ENCODE measurements at places on chromosomes 13 and 19.
A peak's percentile ranks its signal among the peaks of the same experiment; 100 is the strongest.

- no peak for DNase-seq
Observed at GRCh38 chr13:77740097-77740735, 42.7 kb downstream of the SLAIN1 start.

- no peak for DNase-seq
Observed at GRCh38 chr13:106276876-106277275, 258.6 kb downstream of the EFNB2 start.

GRCh38 chr13:51180853-51181511 lies 41.2 kb upstream of the FAM124A start:
- no peak for DNase-seq

- DNase-seq, result peak; percentile 40
Observed at GRCh38 chr19:43504426-43505185, at the start of gene PHLDB3. PHLDB3 (minus strand) TSS chr19:43504746; CDS start chr19:43504118, 628 bp downstream.

GRCh38 chr19:11457115-11457514 lies 21.7 kb downstream of the PRKCSH start:
- DNase-seq, result no peak

DNA sequence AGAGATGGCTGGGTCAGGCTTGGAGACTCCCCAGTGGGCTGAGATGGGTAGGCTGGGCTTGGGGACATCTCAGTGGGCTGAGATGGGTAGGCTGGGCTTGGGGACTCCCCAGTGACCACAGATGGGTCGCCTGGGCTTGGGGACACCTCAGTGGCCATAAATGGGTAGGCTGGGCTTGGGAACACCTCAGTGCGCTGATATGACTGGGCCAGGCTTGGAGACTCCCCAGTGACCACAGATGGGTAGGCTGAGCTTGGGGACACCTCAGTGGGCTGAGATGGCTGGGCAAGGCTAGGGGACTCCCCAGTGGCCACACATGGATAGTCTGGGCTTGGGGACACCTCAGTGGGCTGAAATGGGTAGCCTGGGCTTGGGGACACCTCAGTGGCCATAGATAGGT lies 12.8 kb downstream of the IQCN start:
- DNase-seq, result no peak

DNA sequence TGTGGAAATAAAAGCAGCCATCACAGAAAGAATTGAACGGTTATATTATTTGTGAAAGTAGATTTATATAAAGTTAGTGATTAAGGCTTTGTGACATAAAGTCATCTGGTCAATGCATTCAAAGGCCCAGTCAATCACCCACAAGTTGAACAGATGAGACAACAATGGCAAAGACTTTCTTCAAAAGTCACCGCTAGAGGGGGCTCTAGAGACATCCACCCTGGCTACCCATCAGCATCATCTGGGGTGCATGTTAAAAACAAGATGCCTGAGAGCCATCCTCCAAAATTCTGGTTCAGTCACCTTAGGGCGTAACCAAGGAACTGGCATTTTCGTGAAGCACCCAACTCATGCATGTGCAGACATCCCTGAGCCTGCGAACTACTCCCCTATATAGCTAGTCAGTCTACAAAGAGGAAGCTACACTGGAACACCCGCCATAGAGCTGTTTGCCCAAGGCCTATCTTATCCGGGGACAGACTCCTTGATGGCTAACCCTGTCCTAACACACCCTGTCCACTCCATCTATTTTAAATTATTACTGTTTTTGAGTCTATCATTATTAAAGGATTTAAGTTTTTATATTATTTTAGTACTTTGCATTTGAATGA lies 970.5 kb downstream of the UQCRFS1 start:
- no peak for DNase-seq

DNA sequence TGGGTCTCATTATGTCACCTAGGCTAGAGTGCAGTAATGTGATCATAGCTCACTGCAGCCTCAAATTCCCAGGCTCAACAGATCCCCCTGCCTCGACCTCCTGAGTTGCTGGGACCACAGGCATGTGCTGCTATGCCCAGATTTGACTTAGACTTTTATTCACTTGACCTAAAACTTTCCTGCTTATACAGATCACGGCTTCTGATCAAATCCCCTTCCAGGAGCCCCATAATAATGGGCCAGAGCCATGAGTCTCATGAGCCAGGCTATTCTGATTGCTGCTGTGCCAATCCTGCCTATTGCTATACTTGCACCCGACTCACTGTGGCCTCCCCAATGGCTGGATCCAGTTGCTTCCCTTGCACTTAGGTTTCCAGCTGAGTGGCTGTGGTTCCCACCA lies 42.0 kb downstream of the C1QTNF9 start:
- DNase-seq, result no peak

- DNase-seq, result no peak
Observed at GRCh38 chr13:110331362-110331761, 24.3 kb downstream of the COL4A2 start.

DNA sequence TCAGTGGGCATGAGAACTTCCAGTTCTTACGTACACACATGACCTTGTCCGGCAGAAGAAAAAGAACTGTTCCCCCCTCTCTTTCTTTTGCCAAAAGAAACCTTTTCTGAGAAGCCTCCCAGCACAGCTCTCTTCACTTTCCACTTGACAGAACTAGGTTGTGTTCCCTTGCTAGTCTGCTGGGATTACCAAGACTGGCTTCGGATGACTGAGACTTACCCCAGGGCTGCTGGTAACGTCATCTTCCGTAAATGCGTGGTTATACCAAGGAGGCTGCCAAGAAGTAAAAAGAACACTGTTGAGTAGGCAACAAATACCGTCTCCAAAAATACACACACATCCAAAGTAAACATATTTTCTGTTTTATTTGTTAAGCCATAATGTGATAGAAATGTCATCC lies 908.2 kb downstream of the EFNB2 start:
- no peak for DNase-seq

DNA sequence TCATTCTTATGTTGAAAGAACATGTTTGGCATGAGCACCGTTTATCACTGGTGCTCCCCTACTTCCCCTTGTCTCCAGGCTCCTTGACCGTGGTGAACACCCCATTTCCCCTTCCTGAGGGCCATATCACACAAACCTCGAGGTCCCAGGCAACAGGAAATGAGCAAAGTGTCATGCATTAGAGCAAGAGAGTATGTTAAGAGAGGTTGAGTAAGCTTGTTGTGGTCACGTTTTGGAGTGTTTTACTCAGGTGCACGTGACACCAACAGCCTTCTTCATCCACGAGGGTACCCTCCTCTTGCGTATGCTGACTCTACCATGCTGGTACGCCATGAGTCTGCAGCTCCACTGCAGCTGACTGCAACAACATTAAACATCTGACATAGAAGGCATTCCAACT lies 482.2 kb upstream of the NBEA start:
- DNase-seq, result no peak

DNA sequence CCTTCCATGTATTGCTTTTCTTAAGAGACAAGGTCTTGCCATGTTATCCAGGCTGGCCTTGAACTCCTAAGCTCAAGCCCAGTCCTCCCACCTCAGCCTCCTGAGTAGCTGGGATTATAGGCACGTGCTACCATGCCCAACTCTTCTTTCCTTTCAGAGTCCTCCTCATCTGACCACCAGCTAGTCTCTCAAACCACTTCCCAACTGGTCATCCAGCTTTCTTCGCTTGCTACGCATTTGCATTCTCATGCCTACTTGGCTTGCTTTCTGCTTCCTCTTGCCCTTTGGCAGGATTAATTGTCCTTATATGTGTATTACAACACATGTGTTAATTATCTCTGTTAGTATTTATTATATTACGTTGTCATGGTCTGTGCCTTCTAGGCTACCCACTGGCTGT lies 6.3 kb downstream of the GPR18 start:
- DNase-seq, result no peak

DNA sequence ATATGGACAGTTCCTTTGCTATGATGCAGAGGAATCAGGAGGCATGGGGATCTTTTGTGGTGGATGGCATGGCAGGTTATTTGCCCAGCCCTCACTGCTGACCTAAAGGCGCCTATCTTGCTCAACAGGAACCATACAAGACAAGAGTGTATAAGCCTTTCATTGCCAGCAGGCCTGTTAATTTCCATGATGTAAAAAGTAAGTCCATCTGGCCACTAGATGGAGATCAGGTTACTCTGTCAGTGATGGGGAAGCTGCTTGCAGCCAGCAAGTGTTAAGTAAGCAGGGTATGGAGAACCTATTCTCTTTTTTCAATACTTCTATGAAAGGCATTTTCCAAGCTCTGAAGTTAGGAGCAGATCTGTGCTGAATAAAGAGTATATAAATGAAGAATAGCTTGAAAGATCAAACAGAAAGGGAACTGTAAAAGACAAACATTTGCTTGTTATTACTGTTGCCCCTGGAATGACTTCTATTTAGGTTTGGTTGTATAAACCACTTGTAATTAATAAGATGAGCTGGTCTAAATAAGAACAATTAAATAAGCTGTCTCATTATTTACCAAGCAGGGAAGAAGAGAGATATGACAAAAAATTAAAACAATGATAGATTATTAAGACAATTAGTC lies 210.9 kb downstream of the RGCC start:
- DNase-seq, result peak; percentile 3

DNA sequence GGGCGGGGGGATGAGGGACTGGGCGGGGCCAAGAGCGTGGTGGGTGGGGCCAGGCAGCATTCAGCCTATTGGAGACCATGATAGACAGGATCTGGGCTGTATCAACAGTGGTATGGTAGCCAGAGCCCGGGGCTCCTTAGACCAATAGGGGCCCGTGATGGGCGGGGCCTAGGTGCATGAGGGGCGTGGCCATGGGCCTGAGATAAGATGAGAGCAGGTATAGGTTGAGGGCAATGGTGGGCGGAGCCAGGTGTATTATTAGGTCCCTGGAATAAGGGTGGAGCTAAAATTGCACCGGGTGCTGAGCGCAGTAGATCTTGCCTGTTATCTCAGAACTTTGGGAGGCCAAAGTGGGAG lies 5.3 kb downstream of the ABCA7 start:
- DNase-seq, result no peak

GRCh38 chr19:50896591-50897190 lies 14.5 kb downstream of the KLK4 start:
- DNase-seq, result no peak

DNA sequence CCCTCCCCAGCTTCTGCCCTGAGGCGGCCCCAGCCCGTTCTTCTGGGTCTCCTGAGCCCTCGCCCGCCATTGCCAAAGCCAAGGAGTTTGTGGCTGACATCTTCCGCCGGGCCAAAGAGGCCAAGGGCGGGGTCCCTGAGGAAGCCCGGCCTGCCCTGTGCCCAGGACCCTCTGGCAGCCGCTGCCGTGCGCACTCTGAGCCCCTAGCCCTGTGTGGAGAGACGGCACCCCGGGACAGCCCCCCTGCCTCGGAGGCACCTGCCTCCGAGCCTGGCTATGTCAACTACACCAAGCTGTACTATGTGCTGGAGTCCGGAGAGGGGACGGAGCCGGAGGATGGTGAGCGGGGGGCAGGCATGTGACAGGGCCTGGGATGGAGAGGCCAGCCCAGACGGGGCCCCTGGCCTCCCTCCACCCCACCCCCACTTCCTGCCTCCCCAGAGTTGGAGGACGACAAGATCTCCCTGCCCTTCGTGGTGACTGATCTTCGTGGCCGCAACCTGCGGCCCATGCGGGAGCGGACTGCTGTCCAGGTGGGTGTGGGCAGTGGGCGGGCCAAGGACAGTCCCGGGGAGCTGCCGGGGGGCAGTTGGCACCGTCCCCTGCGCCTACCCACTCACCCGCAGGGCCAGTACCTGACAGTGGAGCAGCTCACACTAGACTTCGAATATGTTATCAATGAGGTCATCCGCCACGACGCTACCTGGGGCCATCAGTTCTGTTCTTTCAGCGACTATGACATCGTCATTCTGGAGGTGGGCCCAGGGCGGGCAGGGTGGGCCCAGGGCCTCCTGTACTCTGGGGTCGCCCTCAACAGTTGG lies 7.0 kb downstream of the DCAF15 start:
- DNase-seq, result no peak

GRCh38 chr13:21632196-21632595 lies 28.2 kb upstream of the MICU2 start:
- no peak for DNase-seq

DNA sequence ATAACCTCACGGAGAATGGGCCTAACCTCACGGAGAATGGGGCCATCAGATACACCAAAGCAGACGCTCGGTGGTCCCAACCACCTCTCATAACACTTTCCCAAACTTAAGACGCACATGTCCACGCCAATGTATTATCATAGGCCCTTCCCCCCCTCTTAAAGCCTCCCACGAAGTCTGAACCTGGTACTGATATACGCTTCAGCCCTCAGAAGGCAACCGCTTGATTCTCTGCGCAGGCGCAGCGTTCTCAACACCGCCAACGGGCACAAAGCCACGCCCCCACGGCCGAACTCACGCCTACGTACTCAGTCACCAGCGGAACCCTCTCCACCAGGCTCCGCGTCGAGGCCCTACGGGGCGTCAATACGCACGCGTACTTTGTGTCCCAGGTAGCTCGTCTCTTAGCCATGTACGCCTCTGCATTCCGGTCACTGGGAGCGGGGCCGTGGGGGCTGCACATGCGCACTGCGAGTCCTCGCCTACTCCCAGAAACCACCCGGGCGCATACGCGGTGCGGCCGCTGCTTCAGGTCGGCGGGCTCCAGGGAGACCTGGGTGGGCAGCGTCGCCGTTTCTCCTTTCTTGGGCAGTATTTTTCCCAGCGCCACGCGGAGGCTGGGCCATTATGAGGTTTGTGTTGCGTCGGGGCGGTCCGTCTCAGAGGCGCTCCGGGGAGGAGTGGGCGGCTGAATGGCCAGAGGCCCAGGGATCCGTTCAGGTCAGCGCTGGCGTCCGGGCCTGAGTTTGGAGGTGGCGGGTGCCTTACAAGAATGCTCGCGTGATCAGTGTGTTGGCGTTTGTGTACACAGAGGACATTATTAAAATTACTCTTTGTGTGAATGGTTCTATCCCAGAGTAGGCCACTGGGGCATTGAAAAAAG lies 25.3 kb downstream of the ZNF582 start:
- DNase-seq, result peak; percentile 62

- DNase-seq, result no peak
Observed at GRCh38 chr19:28563964-28564921, 648.7 kb downstream of the UQCRFS1 start.

GRCh38 chr13:40779796-40780285 lies 8.9 kb upstream of the MRPS31 start:
- no peak for DNase-seq

DNA sequence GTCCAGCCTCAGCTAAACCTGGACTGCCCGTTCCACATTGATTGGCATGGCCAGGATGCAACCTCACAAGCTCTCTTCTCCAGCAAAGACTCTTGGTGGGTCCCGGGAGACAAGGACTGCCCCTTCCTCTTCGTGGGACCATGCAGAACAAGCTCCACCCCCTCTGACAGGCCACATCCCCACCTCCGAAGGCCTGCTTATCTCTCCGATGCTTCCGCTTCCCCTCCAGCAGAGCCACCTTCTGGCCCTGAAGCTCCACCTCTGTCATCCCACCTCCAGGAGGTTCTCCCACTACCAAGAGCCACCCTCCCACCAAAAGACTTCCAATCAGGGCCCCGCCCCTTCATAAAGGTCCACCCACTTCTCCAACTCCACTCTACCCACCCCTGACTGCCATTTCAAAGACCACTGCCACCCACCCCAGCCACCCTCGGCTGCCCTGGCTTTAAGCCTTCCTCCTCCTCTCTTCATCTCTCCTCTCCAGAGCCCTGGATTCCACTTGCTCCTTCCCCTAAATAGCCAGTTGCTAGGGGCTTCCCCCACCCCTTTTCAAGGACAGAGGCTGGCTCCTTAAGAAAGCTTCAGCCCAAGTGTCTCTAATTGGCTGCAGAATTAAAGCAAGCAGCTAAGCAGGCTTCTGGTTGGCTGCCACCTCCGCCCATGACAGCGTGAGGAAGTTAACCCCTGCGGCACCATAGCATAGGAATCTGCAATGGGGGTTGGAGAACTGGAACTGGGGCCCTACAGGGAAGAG lies 9.9 kb downstream of the LRFN1 start:
- no peak for DNase-seq

GRCh38 chr19:33868076-33868735 lies 71.5 kb downstream of the KCTD15 start:
- no peak for DNase-seq

Data from stimulated activated CD4-positive, alpha-beta T cell treated with anti-CD3 and anti-CD28 coated beads, Interleukin-2, amount 100 ng/mL, for 4 hours (primary cell).